Colonic mucosa (tissue), 4 donors: ENCODE measurements at places on chromosomes 2 and 18.

DNA sequence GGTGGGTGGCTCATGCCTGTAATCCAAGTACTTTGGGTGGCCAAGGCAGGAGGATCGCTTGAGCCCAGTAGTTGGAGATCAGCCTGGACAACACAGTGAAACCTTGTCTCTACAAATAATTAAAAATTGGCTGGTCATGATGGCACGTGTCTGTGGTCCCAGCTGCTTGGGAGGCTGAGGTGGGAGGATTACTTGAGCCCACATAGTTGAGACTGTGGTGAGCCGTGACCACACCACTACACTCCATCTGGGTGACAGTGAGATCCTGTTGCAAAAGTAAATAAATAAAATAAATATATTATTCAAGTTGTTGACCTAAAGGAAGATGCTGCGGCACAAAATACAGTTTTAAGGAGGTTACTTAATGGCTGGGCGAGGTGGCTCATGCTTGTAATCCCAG lies 72.7 kb downstream of the LAMA3 start:
- H3K36me3 ChIP-seq, result no peaks in the 10 kb centered on the region
- no peaks in the 10 kb centered on the region for H3K27me3 ChIP-seq
- no peak for DNase-seq
- no peaks in the 10 kb centered on the region for H3K4me1 ChIP-seq
- H3K4me3 ChIP-seq, result no peak overlapping the region

GRCh38 chr2:166090346-166090745 lies 37.5 kb downstream of the SCN1A start:
- no peaks in the 10 kb centered on the region for H3K36me3 ChIP-seq
- no peaks in the 10 kb centered on the region for H3K27me3 ChIP-seq
- H3K4me1 ChIP-seq, result no peaks in the 10 kb centered on the region

GRCh38 chr18:47187721-47188120 lies 11.6 kb upstream of the IER3IP1 start:
- no peaks in the 10 kb centered on the region for H3K36me3 ChIP-seq
- no peaks in the 10 kb centered on the region for H3K27me3 ChIP-seq
- no peaks in the 10 kb centered on the region for H3K4me1 ChIP-seq
- H3K27ac ChIP-seq, result no peak overlapping the region

DNA sequence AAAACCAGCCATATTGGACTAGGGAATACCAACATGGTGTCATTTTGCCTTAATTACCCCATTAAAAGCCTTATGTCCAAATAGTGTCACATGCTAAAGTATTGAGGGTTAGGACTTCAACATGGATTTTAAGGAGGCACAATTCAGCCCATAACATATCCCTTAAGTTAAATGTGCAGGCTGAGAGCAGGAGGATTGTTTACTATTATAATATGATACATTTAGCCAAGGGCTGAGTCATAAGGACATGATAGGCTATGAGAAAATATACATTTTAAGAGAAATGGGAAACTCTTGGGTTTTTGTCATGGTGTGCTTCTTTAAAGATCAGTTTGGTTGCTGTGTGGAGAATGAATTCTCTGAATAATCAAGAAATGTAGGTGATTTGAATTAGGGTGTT lies 136.8 kb downstream of the RDH14 start:
- no peak for DNase-seq
- no peaks in the 10 kb centered on the region for H3K36me3 ChIP-seq
- H3K4me3 ChIP-seq, result no peak overlapping the region
- H3K27me3 ChIP-seq, result no peaks in the 10 kb centered on the region
- no peaks in the 10 kb centered on the region for H3K4me1 ChIP-seq
- H3K27ac ChIP-seq, result no peak overlapping the region

DNA sequence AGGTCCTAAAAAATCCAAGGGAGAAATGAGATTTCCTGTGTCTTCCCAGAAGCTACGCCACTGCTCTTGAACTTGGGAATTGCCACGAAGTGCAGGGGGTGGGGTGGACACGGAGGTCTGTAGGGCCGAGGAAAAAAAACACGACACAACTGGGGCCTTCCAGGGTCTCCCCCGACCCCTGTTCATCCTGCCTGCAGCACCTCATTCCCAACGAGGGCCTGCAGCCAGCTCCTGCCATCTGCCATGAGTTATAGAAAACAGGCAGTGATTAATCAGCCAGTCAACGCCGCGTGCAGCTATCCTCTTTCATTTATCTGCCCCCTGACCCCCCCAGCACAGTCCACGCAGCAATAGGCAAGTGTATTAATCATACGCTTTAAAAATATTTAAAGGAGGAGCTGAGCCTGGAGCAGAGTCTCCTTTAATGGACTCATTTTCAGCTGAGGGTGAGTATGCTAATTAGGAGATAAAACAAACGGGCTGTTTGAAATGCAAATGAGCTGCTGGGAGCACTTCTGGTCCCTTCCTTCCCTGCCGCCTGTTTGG lies 209.9 kb downstream of the TFCP2L1 start:
- H3K36me3 ChIP-seq, result no peaks in the 10 kb centered on the region
- H3K27ac ChIP-seq, result no peak overlapping the region
- H3K27me3 ChIP-seq, result peaks cover 16% of the 10 kb centered on the region
- no peak overlapping the region for H3K4me3 ChIP-seq

DNA sequence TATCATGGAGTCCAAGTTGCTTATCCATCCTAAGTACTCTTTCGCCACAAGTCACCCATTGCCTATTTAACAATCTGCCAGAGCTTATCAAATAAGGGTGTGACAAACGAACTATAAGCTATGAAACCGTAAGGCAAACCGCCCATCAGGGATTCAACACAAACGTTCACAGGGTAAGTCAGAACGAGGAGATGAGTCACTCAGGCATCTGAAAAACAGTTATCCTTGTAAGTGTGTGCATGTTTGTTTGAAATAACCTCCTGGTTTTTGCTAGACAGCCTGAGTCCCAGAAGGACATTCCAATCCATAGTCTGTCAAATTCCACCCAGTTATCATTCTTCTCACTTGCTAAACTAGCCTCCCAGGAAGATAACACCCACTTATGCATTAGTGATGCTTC lies 299.1 kb downstream of the PAX3 start:
- H3K36me3 ChIP-seq, result no peaks in the 10 kb centered on the region
- no peaks in the 10 kb centered on the region for H3K27me3 ChIP-seq
- no peak for DNase-seq
- H3K27ac ChIP-seq, result no peak overlapping the region
- no peaks in the 10 kb centered on the region for H3K4me1 ChIP-seq
